ENCODE measurements at places on chromosomes 4 and X.
A peak's percentile ranks its signal among the peaks of the same experiment; 100 is the strongest.

DNA sequence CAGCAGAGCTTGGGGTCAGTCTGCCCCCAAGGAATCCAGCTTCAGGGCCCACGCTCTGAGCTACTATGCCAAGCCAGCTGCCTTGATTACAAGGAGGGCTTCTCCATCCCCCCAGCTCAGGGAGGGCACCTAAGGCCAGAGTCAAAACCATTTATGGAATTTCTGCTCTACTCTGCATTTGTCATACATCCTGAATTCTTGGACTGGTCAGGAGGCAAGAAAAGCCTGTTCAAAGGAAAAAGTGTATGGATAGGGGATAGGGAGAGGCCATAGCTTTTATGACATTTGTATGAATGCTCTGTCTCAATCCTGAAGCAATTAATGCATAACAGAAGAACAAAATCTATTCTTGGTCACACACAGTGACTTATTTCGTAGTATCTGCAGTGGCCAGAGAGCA is 32.2 kb downstream of the EDNRA start:
- DNase-seq = no peak

DNA sequence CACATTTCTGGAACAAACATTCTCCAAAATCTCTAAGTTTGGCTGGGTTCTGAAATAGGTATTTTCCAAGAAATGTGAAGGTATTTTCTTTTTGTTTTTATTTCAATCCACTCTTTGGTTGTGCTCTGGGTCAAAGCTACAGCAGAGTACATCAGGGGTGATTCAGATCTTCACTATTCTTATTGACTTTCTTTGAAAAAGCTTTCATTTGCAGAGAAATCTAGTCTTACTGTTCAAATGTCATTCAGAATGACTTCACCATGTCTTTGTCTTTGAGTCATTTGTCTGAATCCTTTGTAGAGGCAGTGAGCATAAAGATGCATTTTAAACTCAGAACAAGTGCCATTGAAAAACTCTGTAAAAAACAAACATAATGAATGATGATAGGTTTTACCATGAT is 547.2 kb upstream of the ADGRL3 start:
- DNase-seq = no peak

DNA sequence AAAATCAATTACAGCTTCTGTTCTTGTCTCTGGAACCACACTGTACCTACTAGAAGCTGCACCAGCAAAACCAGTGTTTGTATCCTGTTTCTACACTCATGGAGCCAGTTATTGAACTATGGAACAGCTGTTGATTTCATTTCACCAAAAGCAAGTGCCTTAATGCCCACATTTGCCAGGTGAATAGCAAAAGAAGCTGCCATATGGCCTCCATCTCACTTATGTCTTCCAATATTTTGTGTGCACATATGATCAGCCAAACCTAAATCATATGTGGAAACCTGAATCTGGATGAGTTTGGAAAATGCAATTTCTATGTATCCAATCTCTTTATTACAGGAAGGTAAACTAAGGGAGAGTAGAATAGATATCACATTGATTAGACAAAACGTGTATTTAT is 415.8 kb upstream of the GRID2 start:
- no peak for DNase-seq

DNA sequence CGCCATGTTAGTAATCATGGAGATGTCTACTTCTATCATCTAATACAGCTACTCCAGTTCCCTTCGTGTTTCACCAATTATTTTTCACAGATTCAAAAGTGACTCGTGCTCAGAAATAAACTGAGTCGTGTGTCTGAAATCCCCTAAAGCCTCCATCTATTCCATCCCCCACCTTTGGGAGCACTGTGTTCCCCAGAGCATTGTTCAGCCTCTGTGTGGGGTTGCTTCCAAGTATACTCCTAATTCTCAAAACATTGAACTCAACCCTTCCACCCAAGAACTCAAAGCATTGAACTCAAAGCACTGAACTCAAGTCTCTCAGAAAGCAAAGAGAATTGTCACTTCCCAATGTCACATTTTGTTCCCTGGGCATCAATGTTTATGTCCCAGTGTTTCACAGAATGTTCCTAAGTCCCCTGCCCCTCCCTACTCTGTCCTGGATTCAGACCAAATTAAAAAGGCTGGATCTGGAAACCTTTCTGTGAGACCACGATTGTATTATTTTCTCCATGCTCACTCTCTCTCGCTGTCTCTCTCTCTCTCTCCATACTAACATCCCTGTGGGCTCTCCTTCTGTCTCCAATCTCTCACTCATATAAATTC is 138.5 kb upstream of the QRFPR start:
- DNase-seq = no peak

DNA sequence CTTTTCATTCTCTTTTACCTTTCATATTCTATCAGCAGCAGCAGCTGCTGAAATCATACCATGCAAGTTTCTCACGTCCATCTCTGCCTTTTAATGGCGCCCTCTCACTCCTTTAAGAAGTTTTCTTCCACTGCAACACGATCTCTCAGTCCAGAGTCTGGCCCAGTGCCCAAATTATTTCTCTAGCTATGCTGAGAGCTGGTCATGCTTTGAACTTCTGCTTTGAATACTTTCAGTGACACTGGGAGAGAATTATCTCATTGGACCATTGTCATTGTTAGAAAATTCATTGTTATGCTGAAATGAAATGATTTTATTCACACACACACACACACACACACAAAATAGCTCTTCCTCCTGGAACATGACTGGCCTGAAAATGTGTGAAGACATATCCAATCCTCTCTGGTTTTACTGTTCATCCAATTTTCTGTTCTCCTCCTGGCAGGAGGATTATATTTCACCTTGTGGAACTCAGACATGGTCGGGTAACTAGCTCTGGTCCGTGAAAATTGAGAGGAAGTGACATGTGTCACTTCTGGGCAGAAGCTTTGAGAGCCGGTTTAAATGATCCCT is 1.3 kb upstream of the PDHA1 start:
- DNase-seq = peak; percentile 0

- DNase-seq = no peak
Measured at GRCh38 chr4:7537853-7538400, 103.2 kb upstream of the PSAPL1 start.

DNA sequence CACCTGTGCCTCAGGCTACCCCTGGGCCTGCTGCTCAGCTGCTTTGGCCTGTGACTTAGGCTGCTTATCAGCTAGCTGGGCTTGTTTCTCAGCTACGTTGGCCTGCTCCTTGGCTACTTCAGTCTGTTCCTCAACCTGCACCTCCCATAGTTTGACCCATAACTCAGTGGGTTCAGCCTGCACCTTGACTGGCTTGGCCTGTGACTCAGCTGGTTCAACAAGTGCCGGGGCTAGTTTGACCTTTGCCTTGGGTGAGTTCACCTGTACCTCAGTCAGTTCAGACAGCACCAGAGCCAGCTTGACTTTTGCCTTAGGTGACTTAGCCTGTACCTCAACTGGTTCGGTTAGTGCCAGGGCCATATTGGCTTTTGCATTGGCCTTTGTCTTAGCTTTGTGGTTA is 171.2 kb downstream of the MSN start:
- DNase-seq = no peak

DNA sequence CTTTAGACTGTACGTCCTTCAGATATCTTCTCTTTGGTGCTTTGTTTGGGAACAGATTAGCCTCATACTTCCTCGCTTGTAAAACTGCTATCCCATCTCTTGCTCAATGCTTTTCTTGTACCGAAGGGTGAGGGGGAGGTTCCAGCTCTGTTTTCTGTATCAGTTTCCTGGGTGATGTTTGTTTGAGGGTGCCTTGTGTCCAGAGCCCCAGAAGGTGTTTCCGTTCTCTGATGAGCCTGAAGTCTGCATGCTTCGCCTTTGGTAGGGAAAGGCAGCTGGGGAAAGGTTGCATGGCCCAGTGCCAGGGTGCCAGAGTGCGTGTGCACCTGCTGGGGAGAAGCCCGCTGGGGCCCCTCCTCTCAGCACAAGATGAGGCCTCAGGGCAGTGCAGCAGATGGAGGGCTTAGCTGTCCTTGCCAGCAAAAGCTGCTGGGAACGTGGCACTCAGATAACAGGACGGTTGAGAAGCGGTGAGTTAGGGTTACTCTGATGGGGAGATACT is 73.7 kb downstream of the TBL1X start:
- no peak for DNase-seq

DNA sequence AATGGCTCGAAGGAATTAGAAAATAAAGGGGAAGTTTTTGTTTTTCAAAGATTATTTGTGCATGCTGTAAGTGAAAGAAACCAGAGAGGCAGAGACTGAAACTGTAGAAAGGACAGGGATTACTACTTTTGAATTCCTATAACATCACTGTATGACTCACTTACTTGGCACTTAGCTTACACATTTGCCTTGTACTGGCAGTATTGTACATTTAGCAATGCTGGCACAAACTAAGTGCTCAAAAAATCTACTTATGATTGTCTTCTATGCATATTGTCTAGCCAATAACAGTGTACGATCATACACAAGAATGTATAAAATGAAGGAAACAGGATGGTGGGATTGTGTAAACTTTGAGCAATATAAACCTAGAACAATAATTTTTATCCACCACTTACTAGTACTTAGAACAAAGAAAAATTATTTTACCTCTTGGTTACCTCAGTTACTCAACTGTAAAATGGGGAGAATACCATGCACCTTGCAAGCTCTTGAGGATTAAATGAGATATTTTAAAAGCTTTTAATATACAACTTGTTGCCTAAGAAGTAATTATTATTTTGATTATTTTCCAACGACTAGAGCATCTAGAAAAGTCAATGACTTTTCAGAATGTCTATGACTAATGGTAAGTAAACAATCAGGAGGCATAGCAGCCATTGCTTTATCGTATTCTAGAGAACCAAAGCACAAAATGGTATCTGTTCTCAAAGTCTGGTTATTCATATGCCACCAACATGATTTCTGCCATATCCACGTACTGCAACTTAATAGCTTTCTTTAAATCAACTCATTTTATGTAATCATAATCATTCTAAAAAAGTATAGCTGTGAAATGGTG is 4.7 kb downstream of the FAM120C start:
- DNase-seq = no peak

GRCh38 chr4:153529646-153530045 is 63.5 kb downstream of the TMEM131L start:
- DNase-seq = no peak

DNA sequence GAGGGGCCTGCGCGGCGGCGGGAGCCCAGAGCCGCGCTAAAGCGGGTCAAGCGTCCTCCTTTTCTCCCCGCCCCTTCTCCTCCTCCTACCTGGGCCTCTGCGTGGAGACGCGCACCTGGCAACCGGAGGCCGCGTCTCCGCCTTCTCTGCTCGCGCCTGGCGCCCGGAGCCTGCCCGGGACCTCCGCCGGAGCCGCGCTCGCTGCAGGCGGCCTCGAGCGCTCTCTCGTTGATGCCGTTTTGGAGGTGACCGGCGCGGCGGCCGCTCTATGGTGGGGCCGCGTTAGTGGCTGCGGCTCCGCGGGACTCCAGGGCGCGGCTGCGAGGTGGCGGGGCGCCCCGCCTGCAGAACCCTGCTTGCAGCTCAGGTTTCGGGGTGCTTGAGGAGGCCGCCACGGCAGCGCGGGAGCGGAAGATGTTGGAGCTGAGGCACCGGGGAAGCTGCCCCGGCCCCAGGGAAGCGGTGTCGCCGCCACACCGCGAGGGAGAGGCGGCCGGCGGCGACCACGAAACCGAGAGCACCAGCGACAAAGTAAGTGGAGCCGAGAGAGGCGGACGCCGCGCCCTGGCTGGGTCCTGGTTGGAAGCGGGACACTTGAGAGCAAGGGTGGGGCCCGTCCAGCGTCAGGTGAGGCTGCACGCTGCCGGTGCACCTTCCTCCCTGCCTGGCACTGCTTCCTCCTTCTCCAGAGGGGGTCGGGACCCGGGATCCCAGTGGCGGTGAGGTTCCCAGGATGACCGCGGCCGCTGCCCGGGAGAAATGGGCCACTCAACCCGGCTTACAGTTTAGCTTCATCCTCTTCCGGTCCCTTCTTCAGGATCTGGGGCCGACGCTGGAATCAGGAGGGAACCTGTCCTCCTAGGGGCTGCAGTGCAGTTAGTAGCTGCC is at the start of gene CDS1:
Gene CDS1 (plus strand): TSS at position 140 of the 888 bp plus-strand sequence. CDS start 275 bp downstream, at position 415.
- no peak for DNase-seq

DNA sequence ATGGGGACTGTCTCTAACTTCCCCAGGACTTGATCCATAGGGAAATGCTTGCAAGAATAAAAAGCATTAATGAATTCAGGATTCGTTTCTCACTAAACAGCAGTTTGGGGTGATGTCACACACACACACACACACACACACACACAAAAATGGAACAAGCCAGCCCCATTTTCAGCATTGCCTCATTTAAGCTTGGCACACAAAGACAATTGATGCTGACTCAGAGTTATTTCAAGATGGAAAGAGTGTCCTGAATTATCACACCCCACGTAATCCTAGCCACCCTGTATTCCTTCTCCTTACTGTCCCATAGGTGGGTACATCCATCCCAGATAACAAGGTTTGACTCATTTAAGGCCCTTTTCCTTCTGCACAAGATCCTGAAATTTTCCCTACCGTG is 345.1 kb upstream of the HS3ST1 start:
- no peak for DNase-seq

DNA sequence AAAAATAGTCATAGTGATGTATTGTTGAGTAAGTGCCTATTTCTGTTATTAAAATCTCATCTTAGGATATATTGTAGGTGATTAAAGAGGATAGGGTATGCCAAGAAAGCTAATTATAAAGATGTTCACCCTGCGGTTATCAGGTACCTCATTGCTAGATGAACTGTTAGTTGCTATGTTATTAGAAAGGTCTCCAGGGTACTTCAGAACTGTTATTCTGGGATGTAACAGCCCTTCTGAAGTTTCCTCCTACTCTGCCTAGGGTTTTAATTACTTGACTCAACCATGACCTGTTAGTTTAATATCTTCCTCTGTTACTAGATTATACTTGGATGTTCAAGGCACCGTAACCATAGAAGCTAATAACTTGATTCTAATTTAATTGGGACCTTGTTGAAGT is 15.4 kb downstream of the TMPRSS11E start:
- DNase-seq = no peak

GRCh38 chr4:142380052-142380602 is 466.0 kb downstream of the INPP4B start:
- DNase-seq = no peak

- DNase-seq = no peak
Measured at GRCh38 chr4:87835197-87835596, 2.4 kb downstream of the MEPE start.

GRCh38 chr4:75698963-75699228 is 25.5 kb upstream of the USO1 start:
- DNase-seq = no peak

DNA sequence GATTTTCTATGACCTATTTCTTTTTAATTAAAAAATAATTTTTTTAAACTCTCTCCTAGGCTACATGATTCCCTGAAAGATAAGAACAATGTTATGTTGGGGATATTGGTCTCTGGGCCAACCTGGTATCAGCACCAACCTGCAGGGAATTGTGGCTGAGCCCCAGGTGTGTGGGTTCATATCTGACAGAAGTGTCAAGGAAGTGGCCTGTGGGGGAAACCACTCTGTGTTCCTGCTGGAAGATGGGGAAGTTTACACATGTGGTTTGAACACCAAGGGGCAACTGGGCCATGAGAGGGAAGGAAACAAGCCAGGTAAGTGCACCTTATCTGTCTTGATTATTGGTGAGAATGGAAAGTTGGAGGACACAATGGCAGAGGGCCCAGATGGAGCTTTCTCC is 13.5 kb downstream of the HERC3 start:
- DNase-seq = peak; percentile 2

GRCh38 chr4:40281099-40281498 is 54.0 kb upstream of the CHRNA9 start:
- DNase-seq = no peak

- DNase-seq = no peak
Measured at GRCh38 chrX:21699136-21699535, 41.0 kb upstream of the KLHL34 start.

Data from OCI-LY7 (cell line).